Esophagus muscularis mucosa (tissue), 4 donors: ENCODE measurements at places on chromosomes 12 and 14. TPM values are rescaled to one million over a fixed set of nuclear protein-coding genes. Genes with fewer than 3 reads are reported as not detected.
A peak's percentile ranks its signal among the peaks of the same experiment; 100 is the strongest.

The DEGS2 gene
- total RNA-seq, result 0.33 TPM

GRCh38 chr12:115149279-115149678, 465.3 kb upstream of the TBX3 start:
- H3K4me3 ChIP-seq, result no peak overlapping the region
- no peaks in the 10 kb centered on the region for H3K27me3 ChIP-seq
- no peak overlapping the region for H3K27ac ChIP-seq
- H3K36me3 ChIP-seq, result no peaks in the 10 kb centered on the region
- H3K4me1 ChIP-seq, result peaks cover 3% of the 10 kb centered on the region
- DNase-seq, result peak; percentile 34

DNA sequence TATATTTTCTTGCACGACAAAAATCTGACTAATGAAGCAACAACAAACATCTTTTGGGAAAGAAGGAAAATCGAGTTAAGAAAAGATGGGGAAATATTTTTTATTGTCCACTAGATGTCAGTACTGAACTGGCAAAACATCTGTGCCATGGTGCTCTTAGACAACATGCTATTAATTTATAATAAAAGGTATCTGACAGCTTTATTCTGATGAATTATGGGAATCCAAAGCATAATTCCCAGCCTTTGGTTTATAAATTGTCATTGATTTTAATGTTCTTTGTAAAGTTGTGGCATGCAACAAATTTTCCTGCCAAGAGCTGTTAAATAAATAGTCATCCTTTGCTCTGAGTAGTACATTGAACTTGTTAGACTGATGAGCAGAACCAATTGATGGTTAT, 231.2 kb downstream of the ETNK1 start:
- H3K4me1 ChIP-seq, result peaks cover 19% of the 10 kb centered on the region
- no peaks in the 10 kb centered on the region for H3K27me3 ChIP-seq
- H3K36me3 ChIP-seq, result no peaks in the 10 kb centered on the region
- no peak for DNase-seq

The LRFN5 gene
- 2.1 TPM for total RNA-seq

The RNASE7 gene
- total RNA-seq, result not detected

DNA sequence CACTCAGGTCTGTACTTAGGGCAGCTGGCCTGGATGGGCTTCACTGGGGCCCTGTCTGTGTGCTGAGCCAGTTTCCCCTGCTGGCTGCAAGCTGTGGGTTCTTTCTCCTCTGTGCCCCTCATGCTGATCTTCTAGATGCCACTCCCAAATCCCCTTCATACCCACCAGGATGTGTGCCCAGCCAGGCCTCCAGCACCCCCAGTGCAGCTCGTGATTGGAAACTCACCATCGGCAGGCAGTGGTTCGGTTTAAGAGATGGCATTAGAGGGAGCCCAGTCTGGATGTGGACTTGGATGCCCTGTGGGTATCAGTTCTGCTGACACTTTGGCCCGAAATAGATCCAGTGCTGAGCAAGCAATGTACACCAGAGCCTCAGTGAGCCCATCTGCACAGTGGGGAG, 5.9 kb downstream of the TCL1B start:
- no peak overlapping the region for H3K27ac ChIP-seq
- no peaks in the 10 kb centered on the region for H3K4me1 ChIP-seq
- H3K4me3 ChIP-seq, result no peak overlapping the region
- no peaks in the 10 kb centered on the region for H3K36me3 ChIP-seq
- H3K27me3 ChIP-seq, result no peaks in the 10 kb centered on the region

- peaks cover 38% of the 10 kb centered on the region for H3K4me1 ChIP-seq
- H3K27me3 ChIP-seq, result no peaks in the 10 kb centered on the region
Measured at GRCh38 chr14:64649383-64649998, 54.7 kb upstream of the PLEKHG3 start.

The SLC2A14 gene
- 0.29 TPM for total RNA-seq

GRCh38 chr12:8037046-8037663, 4.6 kb downstream of the FOXJ2 start:
- H3K27me3 ChIP-seq, result no peaks in the 10 kb centered on the region
- H3K4me1 ChIP-seq, result peaks cover 63% of the 10 kb centered on the region
- no peak for DNase-seq
- peaks cover 33% of the 10 kb centered on the region for H3K36me3 ChIP-seq
- peak overlapping the region; percentile 99 for H3K27ac ChIP-seq

DNA sequence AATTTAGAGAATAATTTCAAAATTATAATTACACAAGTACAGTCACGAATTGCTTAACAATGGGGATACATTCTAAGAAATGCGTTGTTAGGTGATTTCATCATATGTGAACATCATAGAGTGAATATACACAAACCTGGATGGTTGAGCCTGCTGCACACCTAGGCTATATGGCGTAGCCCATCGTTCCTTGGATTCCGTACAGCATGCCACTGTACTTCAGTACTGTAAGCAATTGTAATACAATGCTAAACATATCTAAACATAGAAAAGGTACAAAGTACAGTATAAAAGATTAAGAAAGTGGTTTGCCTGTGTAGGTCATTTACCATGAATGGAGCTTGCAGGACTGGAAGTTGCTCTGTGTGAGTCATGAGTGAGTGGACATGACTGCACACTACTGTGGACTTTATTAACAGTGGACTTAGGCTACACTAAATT, 286.2 kb downstream of the CACNA1C start:
- no peaks in the 10 kb centered on the region for H3K36me3 ChIP-seq
- H3K27ac ChIP-seq, result no peak overlapping the region
- peaks cover 82% of the 10 kb centered on the region for H3K4me1 ChIP-seq
- no peak overlapping the region for H3K4me3 ChIP-seq
- no peak for DNase-seq

The LRTM2 gene
- total RNA-seq, result not detected

The SLC24A4 gene
- 2.9 TPM for total RNA-seq

GRCh38 chr12:39852346-39852745, 232.7 kb upstream of the ABCD2 start:
- no peaks in the 10 kb centered on the region for H3K4me1 ChIP-seq
- no peaks in the 10 kb centered on the region for H3K27me3 ChIP-seq
- H3K27ac ChIP-seq, result no peak overlapping the region
- H3K36me3 ChIP-seq, result no peaks in the 10 kb centered on the region
- H3K4me3 ChIP-seq, result no peak overlapping the region

The KLRC4 gene
- not detected for total RNA-seq

The PPFIBP1 gene
- 76.0 TPM for total RNA-seq

DNA sequence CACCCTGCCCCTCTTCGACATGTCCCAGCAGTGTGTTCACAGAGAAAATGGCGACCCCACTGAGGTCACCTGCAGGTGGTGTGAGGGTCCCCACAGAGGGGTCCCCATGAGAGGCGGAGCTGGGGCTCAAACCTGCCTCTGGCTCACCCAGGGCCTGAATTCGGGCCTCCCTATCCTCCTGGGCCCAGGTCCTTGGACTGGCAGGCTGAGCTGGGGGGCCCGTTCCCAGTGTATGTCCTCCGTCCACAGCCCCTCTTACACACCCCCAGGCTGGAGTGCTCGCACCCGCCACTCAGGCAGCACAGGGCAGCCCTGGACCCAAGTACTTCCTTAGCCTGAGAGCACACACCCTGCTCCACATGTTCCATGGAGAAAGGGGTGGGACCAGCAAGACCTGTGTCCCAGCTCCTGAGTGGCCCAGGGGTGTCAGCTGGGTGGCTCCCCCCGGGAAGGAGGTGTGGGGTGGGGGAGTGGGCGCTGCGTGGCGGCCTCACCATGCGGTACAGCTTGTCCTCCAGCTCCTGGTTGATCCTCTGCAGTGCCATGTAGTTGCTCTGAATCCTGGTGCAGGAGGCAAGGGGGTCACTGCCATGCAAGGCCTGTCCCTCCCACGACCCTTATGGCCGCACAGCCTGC, 42.6 kb downstream of the BEGAIN start:
- H3K36me3 ChIP-seq, result peaks cover 4% of the 10 kb centered on the region
- H3K4me1 ChIP-seq, result peaks cover 31% of the 10 kb centered on the region
- DNase-seq, result no peak
- no peak overlapping the region for H3K4me3 ChIP-seq
- no peak overlapping the region for H3K27ac ChIP-seq
- H3K27me3 ChIP-seq, result no peaks in the 10 kb centered on the region

DNA sequence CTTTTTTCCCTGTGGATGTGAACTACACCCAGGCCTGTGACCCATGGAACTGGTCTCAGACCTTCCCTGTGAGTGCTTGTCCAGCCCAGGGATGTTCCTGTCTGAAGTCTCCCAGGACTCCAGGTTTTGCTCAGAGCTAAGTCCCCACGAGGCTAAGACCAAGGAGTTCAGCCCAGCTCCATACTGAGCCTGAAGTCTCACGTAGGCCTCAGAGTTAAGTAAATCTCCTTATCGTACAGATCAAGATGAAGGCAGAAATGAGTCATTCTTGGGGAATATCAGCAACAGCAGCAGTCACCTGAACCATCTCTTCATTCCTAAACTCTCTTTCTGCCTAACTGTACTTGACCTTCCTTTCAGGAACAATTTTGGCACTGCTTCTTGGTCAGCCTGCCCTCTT, 139.8 kb downstream of the ANO6 start:
- peaks cover 58% of the 10 kb centered on the region for H3K4me1 ChIP-seq
- no peak overlapping the region for H3K4me3 ChIP-seq
- H3K27ac ChIP-seq, result peak overlapping the region; percentile 79
- H3K36me3 ChIP-seq, result peaks cover 17% of the 10 kb centered on the region

DNA sequence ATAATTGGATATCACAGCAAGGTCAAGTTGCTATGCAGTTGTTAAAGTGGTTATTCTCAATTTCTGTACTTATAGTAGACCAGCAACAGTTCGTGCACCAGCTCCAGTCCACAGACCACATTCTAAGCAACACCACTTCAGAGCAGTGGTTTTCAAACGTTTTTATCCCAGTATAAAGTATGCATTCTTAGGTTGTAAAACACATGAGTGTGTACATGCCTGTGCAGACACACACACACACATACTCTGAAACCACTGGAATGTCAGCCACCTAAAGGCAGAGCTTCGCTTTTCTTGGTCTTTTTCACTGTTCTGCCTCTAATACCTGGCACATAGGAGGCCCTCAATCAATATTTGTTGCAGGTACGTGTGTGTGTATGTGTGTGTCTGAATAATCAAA, 22.2 kb upstream of the C12orf71 start:
- H3K36me3 ChIP-seq, result no peaks in the 10 kb centered on the region
- no peaks in the 10 kb centered on the region for H3K4me1 ChIP-seq
- no peak overlapping the region for H3K27ac ChIP-seq
- no peak for DNase-seq
- no peaks in the 10 kb centered on the region for H3K27me3 ChIP-seq

GRCh38 chr14:51884086-51884927, 23.9 kb downstream of the GNG2 start:
- H3K27ac ChIP-seq, result peak overlapping the region; percentile 15
- H3K36me3 ChIP-seq, result no peaks in the 10 kb centered on the region
- H3K4me1 ChIP-seq, result no peaks in the 10 kb centered on the region

DNA sequence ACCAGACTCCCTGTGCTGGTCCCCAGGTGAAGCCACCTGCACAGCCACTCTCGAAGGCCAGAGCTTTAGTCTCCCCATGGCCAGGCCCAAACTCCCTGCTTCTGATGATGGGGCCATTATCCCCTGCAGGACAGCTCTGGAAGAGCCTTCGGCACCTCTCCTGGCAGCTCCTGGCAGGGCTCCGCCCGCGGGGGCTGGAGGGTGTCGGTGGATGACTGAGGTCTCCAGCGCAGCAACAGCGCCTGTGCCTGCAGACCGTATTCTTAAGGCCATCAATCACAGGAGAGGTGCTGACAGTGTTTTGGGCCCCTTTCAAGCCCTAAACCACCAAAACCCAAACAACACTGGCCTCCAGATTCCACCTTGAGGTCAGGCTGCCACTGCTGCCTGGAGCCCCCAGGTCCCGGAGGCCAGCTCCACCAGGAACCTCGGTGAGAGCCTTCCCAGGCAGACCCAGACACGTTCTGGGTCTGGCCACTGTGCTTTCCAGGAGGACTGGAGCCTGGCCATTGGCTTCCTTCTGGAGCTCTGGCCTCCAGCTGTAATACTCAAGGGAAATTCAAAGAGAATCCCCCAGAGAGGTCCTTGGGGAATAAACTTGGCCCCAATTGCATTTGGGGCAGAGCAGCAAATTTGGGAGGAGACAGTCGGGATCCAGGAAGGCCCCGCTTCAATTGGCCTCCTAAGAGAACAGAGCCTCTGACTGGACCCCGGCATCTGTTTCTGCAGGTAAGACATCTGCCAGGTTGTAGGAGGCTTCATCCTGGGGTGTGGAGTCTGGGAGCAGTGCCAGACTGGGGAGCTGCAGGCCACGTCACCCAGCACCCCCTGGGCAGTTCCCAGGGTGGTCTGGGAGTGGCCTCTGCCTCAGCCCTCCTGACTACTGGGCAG, 210.6 kb upstream of the RTL1 start:
- no peaks in the 10 kb centered on the region for H3K36me3 ChIP-seq
- peaks cover 7% of the 10 kb centered on the region for H3K27me3 ChIP-seq
- DNase-seq, result peak; percentile 78
- no peak overlapping the region for H3K27ac ChIP-seq

- H3K36me3 ChIP-seq, result peaks cover 6% of the 10 kb centered on the region
- H3K27me3 ChIP-seq, result no peaks in the 10 kb centered on the region
- H3K4me3 ChIP-seq, result no peak overlapping the region
- H3K4me1 ChIP-seq, result peaks cover 5% of the 10 kb centered on the region
Measured at GRCh38 chr12:42396473-42397259, 70.7 kb downstream of the PPHLN1 start.

- H3K27me3 ChIP-seq, result no peaks in the 10 kb centered on the region
- no peaks in the 10 kb centered on the region for H3K4me1 ChIP-seq
- H3K4me3 ChIP-seq, result no peak overlapping the region
Measured at GRCh38 chr12:104680070-104680469, 223.3 kb downstream of the CHST11 start.

The SDS gene
- 13.6 TPM for total RNA-seq

- H3K27ac ChIP-seq, result no peak overlapping the region
- no peak overlapping the region for H3K4me3 ChIP-seq
- no peaks in the 10 kb centered on the region for H3K27me3 ChIP-seq
- no peaks in the 10 kb centered on the region for H3K4me1 ChIP-seq
- DNase-seq, result no peak
Measured at GRCh38 chr12:63307849-63308248, 156.8 kb upstream of the AVPR1A start.

The VWF gene
- 163 TPM for total RNA-seq

DNA sequence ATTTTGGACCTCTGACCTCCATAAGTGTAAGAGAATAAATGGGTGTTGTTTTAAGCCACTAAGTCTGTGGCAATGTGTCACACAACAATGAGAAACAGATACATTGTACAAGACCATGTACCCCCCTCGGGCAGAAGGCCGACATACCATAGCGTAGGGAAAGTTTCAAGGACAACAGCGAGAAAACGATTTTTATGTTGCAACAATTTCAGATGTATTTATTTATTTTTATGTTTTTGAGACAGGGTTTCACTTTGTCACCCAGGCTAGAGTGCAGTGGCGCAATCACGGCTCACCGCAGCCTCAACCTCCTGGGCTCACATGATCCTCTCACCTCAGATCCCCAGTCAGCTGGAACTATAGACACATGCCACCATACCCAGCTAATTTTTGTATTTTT, 136.4 kb upstream of the NCOR2 start:
- H3K4me1 ChIP-seq, result peaks cover 24% of the 10 kb centered on the region
- no peak for DNase-seq
- no peak overlapping the region for H3K4me3 ChIP-seq
- no peak overlapping the region for H3K27ac ChIP-seq
- H3K27me3 ChIP-seq, result no peaks in the 10 kb centered on the region

The KRT82 gene
- total RNA-seq, result not detected

The TOMM20L gene
- not detected for total RNA-seq

The PPM1H gene
- total RNA-seq, result 0.83 TPM
